Left lung (tissue), 14 donors: ENCODE measurements at places on chromosomes 1 and 21. TPM values are rescaled to one million over a fixed set of nuclear protein-coding genes. Genes with fewer than 3 reads are reported as not detected.
A peak's percentile ranks its signal among the peaks of the same experiment; 100 is the strongest.

Gene PLPP3
- polyA plus RNA-seq, result 145 TPM

Gene CEPT1
- 56.5 TPM for polyA plus RNA-seq

Gene DCST2
- 2.4 TPM for polyA plus RNA-seq

DNA sequence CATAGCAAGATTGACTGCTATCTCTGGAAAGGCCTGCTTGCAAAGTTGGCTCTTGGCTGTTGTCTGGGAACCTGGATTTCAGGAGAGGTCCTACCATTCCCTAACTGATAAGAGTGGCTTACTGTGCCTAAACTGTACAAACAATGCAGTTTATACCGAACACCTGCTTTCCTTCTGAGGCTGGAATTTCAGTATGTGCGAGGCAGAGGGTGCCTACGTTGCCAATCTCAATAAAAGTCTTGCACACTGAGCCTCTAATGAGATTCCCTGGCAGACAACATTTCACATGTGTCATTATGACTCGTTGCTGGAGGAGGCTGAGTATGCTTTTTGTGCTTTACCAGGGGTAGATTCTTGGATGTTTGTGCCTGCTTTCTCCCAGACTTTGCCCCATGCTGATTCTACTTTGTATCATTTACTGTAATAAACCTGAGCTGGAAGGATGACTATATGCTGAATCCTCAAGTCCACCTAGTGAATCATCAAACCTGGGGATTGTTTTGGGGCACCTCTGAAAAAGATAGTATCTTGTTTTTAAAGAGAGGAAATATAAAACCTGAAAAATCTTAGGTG lies 58.9 kb upstream of the GNG4 start:
- H3K36me3 ChIP-seq, result no peaks in the 10 kb centered on the region
- no peaks in the 10 kb centered on the region for H3K27me3 ChIP-seq

DNA sequence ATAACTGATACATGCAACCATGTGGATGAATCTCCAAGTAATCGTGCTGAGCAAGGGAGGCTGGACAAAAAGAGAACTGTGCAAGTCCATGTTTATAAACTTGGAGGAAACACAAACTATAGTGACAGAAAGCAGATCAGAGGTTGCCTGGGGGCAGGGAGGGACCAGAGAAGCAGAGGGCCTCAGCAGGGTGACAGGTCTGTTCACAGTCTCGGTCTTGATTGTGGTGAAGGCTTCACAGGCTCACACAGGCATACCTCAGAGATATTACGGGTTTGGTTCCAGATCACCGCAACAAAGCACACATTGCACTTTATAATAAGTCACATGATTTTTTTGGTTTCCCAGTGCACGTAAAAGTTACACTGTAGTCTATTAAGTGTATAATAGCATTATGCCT lies 28.5 kb downstream of the ACOT7 start:
- H3K27ac ChIP-seq, result no peak overlapping the region
- H3K4me1 ChIP-seq, result peaks cover 5% of the 10 kb centered on the region
- no peak overlapping the region for H3K4me3 ChIP-seq
- H3K27me3 ChIP-seq, result no peaks in the 10 kb centered on the region

DNA sequence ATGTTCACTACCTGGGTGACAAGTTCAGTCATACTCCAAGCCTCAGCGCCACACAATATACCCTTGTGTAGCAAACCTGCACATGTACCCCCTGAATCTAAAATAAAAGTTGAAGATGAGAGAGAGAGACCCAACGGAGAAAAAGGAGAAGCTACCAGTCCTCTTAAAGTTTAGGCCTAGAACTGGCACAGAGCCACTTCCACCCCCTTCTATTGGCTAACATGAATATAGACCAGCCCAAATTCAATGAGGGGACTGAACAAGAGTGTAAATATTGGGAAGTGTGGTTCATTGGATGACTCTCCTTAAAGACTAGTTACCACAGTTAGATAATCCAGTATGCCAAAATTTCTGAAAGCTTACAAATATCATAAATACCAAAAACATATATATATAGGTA lies 139.9 kb upstream of the ATP1B1 start:
- no peaks in the 10 kb centered on the region for H3K27me3 ChIP-seq
- no peaks in the 10 kb centered on the region for H3K36me3 ChIP-seq
- H3K4me1 ChIP-seq, result no peaks in the 10 kb centered on the region
- no peak overlapping the region for H3K4me3 ChIP-seq

DNA sequence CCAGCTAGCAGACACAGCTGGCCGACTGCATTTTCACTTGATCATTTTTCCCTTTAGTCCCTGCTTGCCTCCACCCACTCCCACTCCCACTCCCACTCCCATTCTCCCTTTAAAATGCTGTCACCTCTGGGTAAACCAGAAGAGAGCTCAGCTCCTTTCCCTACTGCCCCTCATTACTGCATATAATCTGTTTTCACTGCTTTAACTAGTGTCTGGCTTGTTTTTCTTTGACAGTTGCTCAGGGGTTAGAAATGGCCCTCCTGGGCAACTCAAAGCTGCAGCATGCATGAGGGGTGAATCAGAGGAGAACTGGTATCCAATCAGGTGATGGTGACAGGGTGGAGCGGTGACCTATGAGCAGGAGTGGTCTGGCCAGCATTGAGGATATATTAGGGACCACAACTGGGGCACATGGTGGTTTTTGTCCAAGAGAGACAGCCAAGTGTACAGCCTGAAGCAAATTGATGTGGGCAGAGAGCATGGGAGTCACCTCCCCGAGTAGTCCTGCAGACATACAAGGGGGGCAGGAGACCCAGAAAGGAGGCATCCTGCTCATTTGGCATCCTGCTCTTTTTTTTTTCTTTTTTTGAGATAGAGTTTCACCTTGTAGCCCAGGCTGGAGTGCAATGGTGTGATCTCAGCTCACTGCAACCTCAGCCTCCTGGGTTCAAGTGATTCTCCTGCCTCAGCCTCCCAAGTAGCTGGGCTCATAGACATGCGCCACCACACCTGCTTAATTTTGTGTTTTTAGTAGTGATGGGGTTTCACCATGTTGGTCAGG lies 42.6 kb upstream of the SRSF10 start:
- H3K27ac ChIP-seq, result no peak overlapping the region
- H3K4me1 ChIP-seq, result no peaks in the 10 kb centered on the region
- H3K27me3 ChIP-seq, result no peaks in the 10 kb centered on the region
- H3K4me3 ChIP-seq, result no peak overlapping the region
- no peaks in the 10 kb centered on the region for H3K36me3 ChIP-seq
- DNase-seq, result no peak

DNA sequence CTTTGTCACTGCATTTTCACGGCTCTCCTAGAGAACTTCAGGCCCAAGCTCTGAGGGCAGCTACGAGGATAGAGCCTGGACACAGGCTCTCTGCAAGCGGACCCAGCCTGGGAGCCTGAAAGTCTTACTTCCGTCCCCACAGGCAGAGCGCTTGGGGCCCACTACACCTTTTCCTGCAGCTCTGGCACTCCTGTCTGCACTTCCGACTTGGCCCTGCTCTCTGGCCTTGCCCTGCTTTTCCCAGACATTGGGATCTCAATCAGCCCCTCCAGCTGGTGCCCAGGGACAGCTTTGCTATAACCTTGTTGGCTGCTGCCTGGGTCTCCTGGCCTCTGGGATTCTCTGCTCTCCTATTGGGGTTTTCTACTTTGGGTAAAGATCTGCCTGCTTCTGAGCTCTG lies 27.6 kb downstream of the WNT4 start:
- H3K36me3 ChIP-seq, result no peaks in the 10 kb centered on the region
- no peak overlapping the region for H3K27ac ChIP-seq
- H3K4me1 ChIP-seq, result no peaks in the 10 kb centered on the region
- DNase-seq, result no peak
- H3K27me3 ChIP-seq, result no peaks in the 10 kb centered on the region

GRCh38 chr1:228987286-228987685 lies 252.0 kb downstream of the RHOU start:
- peaks cover 5% of the 10 kb centered on the region for H3K4me1 ChIP-seq
- H3K27me3 ChIP-seq, result no peaks in the 10 kb centered on the region
- no peak overlapping the region for H3K4me3 ChIP-seq
- no peak overlapping the region for H3K27ac ChIP-seq
- no peaks in the 10 kb centered on the region for H3K36me3 ChIP-seq
- no peak for DNase-seq

GRCh38 chr1:1173061-1173792 lies 453 bp upstream of the TTLL10 start:
- H3K27ac ChIP-seq, result no peak overlapping the region
- no peak overlapping the region for H3K4me3 ChIP-seq
- no peak for DNase-seq

- no peaks in the 10 kb centered on the region for H3K27me3 ChIP-seq
- no peak overlapping the region for H3K4me3 ChIP-seq
- H3K4me1 ChIP-seq, result peaks cover 17% of the 10 kb centered on the region
- H3K27ac ChIP-seq, result no peak overlapping the region
- DNase-seq, result no peak
Measured at GRCh38 chr21:32410291-32410690, 2.2 kb upstream of the EVA1C start.

DNA sequence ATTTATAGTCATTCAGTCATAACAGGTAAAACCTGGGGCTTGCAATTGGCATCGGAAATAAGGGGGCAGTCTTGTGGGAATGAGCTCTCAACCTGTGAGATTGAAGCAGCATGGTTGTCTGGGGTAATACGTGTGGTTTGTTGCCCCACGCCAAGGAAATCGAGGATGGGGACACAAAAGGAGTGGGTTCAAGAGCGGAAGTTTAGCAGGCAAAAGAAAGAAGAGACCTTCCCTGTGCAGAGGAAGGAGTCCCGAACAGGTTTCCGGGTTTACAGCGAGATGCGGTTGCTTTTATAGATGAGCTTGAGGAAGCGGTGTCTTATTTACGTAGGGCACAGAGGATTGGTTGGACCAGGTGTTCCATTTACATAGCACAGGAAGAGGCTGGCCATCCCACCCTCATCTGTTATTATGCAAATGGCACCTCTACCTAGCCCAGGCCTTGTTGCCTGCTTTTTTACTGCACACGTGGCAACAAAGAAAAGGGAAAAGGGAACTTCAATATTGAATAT lies 37.3 kb downstream of the IFNAR1 start:
- no peaks in the 10 kb centered on the region for H3K27me3 ChIP-seq
- H3K27ac ChIP-seq, result peak overlapping the region; percentile 54
- no peaks in the 10 kb centered on the region for H3K36me3 ChIP-seq
- no peak for DNase-seq
- peaks cover 57% of the 10 kb centered on the region for H3K4me1 ChIP-seq
